ENCODE measurements at places on chromosomes 6 and 20.

GRCh38 chr6:150128425-150128824, 14.4 kb upstream of the PPP1R14C start:
- no peak for DNase-seq

- no peak for DNase-seq
Observed at GRCh38 chr6:14474816-14475215, 357.2 kb downstream of the CD83 start.

- DNase-seq = no peak
Observed at GRCh38 chr20:37396416-37397075, 50.6 kb downstream of the SRC start.

- DNase-seq = no peak
Observed at GRCh38 chr6:103570431-103570830, 1289.3 kb downstream of the HACE1 start.

DNA sequence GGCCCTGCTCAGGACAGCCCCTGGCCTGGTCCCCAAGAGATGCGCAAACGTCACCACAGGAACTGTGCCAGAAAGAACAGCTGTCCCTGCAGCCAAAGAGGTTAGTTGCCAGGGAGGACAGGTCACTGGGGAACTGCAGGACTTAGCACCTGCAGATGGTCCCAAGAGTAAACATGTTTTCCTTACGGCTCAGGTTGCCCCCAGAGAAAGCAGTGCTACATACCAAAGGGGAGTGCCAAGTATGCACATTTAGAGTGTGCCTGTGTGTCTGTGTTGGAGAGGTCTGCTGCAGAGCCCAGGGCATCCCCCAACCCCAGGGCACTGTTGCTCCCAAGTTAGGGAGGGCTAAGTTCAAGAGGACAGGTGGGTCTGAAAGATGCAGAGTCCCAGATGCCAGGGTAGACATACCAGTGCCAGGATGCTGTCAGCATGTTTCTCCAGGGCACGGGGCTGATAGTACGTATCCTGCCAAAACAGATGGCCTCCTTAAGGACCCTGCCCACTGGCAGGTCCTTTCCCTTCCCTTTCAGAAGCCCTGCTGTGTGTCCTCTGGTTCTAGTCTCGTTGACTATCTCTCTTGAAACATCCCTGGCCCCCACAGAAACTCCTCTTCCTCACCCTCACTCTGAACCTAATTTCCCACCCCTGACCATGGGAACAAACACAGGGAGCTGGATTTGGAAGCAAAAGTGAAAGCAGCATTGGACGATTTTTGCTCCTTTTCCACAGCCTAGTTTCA, 1.3 kb downstream of the ABHD16A start:
- DNase-seq = no peak

DNA sequence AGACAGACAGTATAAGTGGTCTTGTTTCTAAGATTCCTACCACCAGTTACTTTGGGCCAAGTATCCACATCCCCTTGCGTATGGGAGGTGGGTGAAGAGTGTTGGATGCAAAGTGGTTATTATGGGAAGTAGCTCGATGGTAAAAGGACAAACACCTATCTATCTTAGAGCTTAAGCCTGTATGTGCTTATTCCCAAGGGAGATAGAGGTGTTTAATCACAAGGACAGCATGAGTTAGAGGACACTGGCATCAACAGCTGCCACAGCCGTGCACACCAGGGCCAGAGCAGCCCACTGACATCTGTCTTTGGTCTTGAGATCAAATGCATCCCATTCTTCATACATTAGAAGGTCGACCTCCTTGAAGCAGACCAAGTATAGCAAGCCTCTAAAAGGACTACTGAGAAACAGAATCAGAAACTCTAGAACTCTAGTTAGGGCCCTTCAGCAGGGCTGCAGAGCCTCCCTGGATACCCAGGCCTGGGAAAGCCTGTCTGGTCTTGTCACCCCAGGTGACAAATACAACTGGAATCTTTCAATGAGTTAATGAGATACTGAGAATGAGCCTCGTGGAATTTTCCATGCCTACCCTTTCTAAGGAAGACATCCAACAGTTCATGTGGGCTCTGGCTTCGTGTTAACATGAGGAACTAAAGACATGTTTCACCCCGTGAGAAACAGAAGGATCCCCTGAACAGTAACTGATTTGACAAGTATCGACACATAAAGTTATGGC, 28.7 kb downstream of the TXNDC5 start:
- no peak for DNase-seq

GRCh38 chr6:113205553-113205952, 651.6 kb upstream of the MARCKS start:
- DNase-seq = no peak

DNA sequence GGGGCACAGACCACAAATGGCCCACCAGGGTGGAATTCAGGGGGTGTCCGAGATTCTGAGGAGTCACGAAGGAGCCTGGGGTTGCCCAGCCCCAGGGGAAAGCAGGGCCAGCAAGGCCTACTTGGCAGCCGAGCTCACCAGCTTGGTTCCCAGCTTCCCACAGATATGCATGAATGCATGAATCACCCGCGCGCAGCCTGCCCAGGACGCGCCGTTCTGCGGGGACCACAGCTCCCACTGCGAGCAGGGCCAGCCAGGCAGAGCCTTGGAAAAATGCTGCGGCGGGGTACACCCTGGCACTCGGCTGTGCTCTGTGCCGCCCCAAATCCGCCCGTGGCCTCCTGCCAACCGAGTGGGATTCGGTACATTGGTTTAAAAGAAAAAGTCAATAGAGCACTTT, 211.0 kb downstream of the NFATC2 start:
- no peak for DNase-seq

DNA sequence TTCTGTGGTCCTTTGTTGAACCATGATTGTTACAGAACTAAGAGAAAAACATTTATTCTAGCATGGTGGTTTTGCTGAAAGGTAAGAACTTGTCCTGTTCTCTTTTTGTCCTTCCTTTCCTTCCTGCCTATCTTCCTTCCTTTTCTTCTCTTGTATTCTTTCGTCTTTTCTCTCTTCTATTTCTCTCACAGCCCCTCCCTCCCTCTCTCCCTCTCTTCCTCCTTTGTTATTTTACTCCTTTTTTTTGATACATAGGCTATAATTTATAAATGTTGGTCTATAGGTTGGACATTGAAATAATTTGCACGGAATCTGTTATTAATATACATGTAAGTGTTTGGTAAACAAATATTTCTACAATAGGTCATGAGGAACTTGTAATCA, 18.6 kb downstream of the ADGRB3 start:
- no peak for DNase-seq

DNA sequence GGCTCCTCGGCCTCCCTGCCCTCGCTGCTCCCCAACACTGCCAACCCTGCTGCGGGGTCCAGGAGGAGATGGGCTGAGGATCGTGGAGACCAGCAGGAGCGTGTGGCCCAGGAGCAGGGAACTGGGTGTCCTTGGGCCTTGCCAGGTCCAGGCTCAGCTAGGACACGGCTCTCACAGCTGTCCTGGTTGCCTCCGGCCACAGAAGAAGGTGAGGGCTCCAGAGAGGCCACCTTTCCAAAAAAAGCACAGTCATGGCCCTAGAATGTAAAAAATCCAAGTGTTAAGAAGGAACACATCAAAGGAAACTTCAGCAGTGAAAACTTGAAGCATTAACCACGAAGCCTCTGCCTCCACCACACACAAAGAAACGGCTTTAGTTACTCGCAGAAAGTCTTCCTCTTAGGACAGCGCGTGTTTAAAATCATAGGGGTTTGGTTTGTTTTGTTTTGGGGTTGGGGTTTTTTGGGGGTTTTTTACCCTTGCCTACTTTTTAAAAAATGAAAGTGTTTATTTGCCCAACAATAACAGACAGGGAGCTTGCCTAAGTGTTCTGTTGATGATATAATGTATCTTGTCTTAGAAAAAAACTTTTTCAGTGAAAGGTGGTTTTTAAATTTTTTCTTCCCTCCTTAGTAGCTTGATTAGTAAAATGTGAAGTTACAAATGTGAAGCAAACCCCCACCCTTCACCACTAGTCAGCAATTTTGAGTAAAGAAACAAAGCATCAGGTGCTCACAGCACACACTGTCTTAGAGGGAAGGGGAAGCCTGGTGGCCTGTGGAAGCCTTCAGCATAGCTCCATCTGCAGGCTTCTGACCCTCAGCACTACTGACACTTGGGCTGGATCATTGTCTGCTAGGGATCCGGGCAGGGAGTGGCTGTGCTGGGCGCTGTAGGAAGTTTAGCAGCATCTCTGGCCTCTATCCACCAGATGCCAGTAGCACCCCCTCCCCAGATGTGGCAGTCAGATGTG, 60.0 kb downstream of the PTPN1 start:
- DNase-seq = no peak

- DNase-seq = no peak
Observed at GRCh38 chr6:101614774-101615173, 221.3 kb downstream of the GRIK2 start.

- DNase-seq = no peak
Observed at GRCh38 chr6:115838763-115839401, 221.8 kb downstream of the FRK start.

- DNase-seq = no peak
Observed at GRCh38 chr6:30344191-30344867, 627 bp upstream of the RPP21 start.

- DNase-seq = no peak
Observed at GRCh38 chr6:27829453-27830211, 82.6 kb downstream of the OR2B2 start.

DNA sequence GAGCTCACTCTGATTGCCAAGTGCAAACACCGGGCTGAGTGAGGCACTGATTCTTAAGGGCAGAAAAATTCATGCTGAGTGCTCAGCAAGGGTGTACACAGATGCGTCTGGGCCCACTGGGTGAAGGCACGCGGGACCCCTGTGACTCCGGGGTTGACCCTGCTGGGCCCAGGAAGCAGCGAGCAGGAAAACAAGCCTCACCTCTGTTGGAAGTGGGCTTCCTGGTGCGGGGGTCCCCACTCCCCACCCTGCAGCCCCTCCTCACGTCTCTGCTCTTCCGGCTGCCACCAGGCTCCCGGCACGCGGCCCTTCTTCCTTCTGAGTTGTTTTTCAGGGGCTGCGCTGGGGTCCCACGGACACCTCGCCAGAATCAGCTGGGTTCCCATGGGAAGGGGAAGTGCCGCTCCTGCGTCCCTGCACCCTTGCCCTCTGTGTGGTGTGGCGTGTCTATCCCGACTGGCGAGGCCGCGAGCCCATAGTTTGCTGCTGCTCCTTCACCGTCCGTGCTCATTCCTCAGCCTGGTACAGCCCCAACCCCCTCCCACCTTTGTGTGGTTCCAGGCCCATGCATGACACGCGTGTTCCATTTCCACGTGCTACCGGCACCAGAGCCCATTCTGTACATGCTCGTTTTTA, 80.6 kb upstream of the BHLHE23 start:
- DNase-seq = no peak

- no peak for DNase-seq
Observed at GRCh38 chr6:151630387-151630786, 136.6 kb downstream of the CCDC170 start.

- no peak for DNase-seq
Observed at GRCh38 chr6:149130090-149130489, 187.4 kb upstream of the TAB2 start.

DNA sequence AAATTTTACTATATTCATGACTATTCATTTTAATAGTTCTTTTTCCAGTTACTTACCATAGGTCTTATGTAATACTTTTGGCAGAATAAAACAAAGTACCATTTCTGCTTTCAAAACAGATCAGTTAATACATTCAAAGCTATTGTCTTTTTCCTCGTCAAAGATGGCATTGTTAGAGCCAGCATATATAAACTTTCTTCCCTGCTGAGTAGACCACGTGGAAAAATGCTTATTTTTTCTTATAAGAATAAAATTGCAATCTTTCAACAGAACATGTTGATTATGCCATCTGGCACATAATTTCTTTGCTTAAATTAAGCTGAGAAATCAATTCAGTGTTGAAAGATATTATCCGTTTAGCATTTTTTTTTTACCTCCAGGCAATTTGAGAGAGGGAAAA, 34.9 kb upstream of the EXOC2 start:
- DNase-seq = no peak

GRCh38 chr6:20129290-20130088, 82.8 kb downstream of the MBOAT1 start:
- DNase-seq = no peak

GRCh38 chr20:63567136-63567385, 7.0 kb downstream of the HELZ2 start:
- no peak for DNase-seq

GRCh38 chr6:604579-604978, 52.3 kb downstream of the HUS1B start:
- no peak for DNase-seq

GRCh38 chr6:7119272-7119801, 11.6 kb downstream of the RREB1 start:
- DNase-seq = no peak

DNA sequence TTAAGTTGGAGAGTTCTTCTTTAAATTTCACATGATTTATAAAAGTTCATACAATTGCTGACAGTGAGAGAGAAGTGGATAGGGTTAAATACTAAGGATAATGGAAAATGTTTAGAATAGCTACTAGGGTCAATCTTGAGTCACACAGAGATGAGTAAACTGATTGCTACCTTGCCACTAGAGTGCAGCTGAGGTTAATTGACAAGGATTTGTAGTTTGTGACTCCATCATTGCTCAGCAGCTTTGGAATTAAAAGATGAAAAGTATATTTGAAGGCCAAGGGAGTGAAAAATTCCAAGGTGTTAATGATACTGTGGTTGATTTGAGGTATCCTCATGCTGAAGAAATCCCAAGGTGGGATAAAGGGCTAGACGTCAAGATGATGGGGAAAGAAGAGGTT, 524.0 kb downstream of the UTRN start:
- no peak for DNase-seq

DNA sequence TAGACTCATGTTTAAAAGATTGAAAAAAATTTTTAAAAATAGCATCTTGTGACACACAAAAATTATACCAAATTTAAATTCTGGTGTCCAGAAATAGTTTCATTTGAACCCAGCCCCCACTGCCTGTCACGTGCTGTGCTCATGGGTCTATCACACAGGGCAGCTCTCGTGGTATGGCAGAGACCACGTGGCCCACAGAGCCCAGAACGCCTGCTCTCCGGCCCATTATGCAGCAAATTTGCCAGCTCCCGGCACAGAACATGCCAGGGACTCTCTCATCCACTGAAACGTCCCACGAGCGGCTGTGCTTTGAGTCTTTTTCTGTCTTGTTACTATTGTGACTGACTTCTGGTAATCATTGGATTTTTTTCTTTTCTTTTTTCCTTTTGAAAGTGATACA, 224.3 kb downstream of the TTLL2 start:
- DNase-seq = no peak

DNA sequence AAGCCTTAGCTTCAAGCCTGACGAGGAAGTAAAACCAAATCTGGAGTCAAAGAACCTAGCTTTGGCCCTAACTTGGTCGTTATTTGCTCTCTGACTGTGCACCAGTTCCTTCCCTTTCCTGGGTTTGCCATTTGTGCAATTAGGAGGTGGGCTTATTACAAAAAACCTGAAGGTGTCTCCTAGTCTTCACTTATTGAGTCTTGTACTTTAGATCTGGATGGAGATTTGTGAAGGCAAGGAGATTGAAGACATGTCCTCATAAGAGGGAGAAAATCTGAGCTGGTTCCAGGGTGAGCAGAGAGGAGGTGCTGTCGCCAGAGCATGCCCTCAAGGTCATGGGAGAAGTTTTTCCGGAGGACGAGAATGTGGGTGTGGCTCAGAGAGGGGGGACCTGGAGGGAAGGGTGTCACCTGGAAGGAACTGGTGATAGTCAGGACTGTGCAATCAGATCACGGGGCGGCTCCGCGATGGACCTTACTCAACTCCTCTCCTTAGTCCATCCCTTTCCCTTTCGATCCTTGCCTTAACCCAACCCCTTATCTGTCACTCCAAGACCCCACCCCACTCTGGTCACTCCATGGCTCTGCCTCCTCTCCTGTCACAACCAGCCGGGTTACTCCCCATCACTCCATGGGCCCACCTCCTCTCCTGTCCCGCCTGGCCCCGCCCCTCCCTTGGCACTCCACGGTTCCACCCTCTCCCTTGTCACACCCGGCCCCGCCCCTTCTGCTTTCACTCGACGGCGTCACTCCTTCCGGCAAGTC, 588 bp upstream of the ACSS2 start:
- DNase-seq = no peak

Data from activated T-cell treated with anti-CD3 and anti-CD28 coated beads for 4 hours (primary cell).